Mesothelial cell of epicardium (in vitro differentiated cells): ENCODE measurements at places on chromosomes 5 and 9. TPM values are rescaled to one million over a fixed set of nuclear protein-coding genes. Genes with fewer than 3 reads are reported as not detected.

The CDH6 gene
- 0.18 to 0.54 TPM (median 0.47 TPM) in 3 replicates for total RNA-seq

The CDC20B gene
- total RNA-seq = 0.09 to 0.16 TPM in 2 of 3 replicates, not detected in the other

DNA sequence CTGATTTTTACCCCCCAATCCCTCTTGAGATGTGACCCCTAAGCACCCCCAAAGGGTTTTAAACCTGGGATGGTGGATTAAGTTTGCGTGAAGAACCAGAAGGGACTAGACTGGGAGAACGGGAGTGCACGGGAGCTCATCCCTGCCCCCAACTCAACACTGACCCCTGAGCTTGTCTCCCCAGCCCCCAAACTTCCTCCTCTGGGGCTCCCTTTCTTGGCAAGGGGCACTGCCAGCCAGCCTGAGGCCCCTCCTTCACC, 5.0 kb upstream of the SET start:
- DNase-seq = no peak

DNA sequence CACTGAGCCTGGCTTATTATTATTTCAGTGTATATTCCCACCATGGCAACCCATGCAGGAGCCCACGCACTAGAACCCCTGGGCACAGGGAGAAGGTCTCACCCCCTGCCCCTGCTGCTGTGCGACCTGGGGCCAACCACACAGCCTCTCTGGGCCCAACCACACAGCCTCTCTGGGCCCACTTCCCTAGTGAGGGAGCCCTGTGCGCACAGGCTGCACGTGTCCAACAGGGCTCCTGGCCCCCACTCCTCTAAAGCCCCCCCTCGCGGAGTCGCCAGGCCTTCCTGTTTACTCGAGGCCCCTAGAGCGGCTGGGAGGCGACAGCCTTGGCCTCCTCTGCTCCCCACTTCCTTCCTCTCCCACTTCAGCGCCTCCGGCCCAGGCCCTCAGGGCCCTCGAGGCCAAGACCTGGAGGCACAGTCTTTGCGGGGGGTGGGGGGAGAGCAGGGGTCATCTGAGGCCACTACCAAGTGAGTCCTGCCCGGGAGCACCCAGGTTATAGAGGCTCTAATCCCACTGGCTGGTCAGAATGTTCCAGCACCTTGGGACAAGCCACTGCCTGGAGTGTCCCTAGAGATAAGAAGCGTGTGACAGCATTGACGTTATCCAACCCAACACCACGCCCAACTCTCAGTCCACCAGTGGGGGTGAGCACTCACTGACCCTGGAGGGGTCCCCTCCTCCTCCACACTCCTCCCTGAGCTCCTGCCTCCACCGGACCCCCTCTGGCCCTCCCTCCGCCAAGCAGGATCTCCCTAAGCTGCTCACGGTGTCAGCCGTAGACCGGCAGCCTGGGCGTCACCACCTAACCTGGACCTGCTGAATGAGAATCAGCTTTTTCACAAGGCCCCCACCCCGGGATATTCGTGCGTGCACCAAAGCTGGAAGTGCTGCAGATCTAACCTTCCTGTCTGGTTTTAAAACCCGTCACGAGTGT, 7.9 kb upstream of the ENG start:
- DNase-seq = no peak

- DNase-seq = no peak
These were observed 14.1 kb downstream of the HSPB3 start for GRCh38 chr5:54469622-54470021.

DNA sequence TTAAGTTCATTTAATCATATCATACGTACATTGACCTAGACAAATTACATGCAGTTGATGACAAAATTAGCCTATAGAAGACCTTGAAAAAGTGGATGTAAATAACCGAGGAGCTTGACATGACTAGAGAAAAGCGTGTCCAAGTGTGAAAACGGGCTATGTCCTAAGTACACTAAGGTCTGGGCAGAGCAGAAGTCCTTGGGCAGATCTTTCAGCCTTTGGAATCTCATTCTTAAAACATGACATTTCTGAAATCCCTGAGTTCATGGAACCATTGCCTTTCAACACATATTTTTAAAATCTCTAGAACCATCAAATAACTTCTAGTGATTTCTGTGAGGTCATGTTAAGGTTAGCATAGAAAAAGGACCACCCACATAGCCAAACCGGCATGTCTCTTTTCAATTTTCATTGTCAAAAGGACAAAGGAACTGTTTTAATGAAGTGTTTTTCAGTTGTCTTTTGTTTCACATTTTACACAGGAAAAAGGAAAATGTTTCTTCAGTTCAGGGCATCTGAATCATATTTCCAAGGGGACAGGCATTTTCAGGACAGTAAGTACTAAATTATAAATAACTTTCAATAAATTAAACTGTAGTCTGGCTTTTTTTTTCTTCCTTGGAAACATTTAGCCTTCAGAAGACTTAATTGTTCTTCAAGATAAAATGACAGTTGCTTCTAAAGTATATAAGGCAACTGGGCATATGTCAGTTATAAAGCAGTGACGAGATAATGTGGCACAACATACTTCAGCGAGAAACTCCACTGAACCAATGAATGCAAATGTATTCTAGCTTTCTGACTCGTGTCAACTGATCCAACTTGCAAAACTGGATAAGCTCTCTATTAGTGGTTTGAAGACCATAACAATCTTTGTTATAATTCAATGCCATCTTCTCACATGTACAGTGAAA, 416.8 kb downstream of the NFIB start:
- no peak for DNase-seq

GRCh38 chr9:14198047-14198840, 115.7 kb downstream of the NFIB start:
- DNase-seq = no peak

DNA sequence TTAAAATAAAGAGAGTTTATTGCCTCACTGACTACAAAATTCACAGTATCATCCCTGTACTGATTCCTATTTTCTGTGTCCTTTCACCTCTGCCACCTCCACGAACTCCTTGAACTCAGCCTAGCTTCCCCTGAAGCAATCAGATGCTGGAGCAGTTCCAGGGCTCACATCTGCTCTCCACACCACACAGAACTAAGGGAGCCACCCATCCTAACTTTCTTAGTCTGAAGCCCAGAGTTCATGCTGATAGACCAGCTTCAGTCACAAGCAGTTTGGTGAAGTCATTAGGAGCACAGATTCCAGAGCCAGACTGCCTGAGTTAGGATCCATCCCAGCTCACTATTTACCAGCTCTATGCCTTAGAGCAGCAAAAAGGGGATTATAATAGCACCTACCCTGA, 15.6 kb upstream of the EPB41L4A start:
- DNase-seq = no peak

- no peak for DNase-seq
These were observed 89.7 kb upstream of the CDKN2B start for GRCh38 chr9:22098643-22099332.

DNA sequence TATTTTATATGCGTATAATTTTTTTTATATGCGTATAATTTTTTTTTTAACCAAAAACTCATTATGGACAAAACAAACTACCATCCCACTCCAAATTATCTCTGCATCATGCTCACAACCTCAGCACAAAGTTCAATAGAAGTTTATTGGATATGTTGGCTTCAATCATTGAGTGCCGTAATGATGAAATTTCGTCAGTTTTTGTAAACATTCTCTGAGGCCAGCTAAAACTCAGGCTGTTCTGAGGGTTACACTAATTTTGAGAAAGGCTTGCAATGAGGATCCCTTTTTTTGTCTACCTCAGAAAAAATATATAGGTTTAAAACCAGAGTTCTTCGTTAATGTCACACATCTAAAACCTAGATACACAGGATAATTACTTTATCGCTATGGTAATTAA, 1253.2 kb downstream of the EFNA5 start:
- DNase-seq = no peak

DNA sequence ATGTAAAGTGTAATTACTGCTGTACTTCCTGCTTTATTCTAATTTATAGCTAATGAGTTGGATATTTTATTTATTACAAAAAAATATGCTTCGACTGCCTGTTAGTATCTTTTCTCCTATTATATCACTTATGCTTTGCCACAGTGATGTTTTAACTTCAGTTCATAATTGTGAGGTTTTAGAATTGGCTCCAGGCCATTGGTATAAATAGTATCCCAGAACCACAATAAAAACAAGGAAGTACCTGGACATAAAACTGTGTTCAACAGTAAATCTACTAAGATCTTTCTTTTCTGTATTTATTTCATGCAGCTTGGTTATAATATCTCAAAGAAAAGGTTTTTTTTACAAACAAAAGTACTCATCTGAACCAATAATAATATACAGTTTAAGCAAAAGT, 354.3 kb upstream of the CDH9 start:
- DNase-seq = no peak

- DNase-seq = no peak
These were observed 73.3 kb upstream of the TTC23L start for GRCh38 chr5:34765662-34766061.
